ENCODE measurements at places on chromosomes 1 and 21.

GRCh38 chr1:235012436-235013210 lies 116.0 kb downstream of the TOMM20 start:
- no peak for DNase-seq

DNA sequence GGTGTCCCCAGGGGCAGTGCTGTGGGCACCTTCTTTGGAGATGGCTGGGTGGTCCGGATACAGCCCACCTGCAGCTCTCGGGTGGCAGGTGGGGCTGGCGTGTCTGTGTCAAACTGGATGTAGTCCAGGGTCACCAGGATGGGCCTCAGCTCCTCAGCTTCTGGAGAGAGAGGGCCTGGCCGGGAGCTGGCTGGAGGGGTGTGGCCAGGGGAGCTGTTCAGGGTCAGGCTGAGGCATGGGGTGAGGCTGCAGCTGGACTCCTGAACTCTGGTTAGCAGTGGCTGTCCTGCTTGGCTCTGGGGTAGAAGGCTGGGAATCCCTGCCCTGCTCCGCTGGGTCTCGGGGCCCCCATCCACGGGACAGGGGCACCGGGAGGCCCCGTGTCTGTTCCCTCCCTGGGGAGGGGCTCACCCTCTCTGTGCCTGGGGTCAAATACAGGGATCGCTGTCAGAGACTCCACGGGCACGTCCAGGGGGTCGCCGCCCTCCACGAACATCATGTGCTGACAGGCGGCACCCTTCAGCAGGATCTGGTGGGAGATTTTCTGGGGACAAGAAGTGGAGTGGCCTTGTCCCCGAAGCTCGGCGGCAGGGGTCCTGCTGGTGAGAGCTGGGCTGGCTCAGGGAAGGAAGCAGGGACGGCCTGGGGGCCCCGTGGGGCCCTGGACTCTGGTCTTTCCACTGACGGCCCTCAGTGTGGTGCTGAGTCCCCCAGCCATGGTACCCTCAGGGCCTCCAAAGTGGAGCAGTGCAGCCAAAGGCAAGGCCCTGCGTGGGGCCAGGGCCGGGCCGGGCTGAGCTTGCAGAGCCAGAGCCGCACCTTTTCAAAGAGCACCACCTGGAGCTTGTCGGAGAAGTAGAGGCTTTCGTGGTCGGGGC lies 4.1 kb upstream of the TMEM52 start:
- no peak for DNase-seq

DNA sequence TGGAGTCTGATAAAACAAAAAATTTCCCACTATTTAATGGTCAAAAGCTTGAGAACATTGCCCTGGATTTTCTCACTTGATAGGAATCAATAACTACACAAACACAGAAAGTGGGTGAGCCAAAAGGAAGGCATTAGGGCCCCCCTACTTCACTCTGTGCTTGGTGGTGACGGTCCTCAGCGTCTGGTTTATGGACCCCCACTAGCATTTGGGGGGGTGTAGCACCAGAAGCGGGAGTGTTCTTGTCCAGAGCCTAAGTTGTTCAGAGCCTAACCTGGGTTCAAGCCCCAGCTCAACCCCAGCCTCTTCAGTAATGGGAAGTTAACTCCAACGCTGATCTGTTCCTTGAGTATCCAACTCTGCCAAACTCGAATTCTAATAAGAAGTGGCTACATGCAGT lies 33.1 kb downstream of the STPG1 start:
- no peak for DNase-seq

DNA sequence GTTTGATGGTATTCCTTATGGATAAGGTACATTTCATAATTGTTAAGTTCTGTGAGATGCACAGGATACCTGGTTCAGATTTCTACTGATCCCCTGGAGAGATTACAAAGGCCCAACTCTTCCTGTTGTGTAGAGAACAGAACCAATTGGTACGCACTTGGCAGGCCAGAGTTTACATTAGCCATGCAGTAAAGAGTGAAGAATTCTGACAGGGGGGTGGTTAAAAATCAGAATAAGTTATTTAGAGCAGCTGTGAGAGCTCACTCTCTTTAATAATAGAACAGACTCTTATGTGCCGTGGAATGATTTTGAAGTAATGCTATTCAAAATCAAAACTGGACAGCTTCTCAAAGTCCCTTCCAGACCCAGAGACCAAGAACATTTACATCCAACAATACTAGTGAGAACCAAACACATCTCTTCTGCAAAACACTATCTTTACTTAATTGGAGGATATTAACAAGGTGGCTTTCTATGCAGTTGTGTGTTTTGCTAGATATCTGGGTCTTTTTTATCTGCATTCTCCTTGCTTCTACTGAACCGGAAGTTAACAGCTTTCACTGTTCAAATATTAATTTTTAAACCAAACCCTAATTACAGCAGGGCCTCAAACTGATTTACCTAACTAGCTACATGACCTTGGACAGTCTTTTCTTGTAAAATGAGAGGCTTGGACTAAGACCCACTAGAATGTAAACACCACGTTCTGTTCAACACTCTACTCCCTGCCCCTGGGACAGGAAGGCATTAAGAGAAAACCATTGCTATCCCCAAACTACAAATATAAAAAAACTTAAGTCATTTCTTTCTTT lies 4.0 kb downstream of the USP24 start:
- no peak for DNase-seq

DNA sequence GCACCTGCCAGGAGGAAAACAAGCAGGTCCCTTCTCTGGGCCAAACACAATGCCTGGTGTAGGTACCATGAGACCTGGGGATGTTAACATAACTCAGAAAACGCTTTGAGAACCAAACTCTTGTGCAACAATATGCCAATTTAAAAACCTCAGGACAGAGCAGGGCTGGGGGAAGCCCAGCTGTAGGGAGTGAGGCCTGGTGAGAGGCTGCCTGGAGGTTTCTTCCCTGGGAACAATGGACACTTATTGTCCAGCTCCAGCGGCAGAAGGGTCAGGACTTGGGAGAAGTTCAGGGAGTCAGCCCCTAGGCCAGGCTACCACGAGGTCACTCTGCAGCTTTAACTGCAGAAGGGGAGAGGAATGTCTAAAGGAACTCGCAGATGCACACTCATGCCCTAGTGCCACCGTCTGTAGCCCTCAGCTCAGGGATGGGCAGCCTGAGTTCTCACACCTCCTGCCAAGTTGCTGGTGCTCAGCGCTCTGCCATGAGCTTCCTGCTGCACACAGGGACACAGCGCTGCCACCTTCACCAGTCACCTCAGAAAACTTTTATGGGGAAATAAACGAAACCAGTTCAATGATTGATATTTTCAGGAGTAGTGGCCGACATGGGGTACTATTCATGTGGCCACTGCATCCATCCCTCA lies 8.5 kb downstream of the GPR157 start:
- DNase-seq, result no peak

DNA sequence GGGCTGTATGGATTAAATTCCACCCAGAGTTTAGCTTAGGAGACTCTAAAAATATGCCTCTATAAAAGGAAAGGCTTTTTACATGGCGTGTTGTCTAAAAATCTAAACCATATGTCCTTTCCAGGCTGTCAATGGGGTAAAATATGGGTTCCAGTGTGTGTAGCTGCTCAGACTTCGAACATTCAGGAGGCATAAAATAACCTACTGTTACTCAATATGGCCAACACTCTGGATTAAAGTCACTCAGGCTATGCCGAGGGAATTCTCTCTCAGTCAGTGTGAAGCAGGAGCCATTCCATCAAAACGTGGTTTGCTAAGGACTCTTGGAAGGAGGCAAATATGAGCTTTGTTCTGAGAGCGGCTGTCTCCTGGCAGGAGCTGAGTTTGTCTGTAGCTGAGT lies 135.3 kb downstream of the RUNX1 start:
- DNase-seq, result no peak

DNA sequence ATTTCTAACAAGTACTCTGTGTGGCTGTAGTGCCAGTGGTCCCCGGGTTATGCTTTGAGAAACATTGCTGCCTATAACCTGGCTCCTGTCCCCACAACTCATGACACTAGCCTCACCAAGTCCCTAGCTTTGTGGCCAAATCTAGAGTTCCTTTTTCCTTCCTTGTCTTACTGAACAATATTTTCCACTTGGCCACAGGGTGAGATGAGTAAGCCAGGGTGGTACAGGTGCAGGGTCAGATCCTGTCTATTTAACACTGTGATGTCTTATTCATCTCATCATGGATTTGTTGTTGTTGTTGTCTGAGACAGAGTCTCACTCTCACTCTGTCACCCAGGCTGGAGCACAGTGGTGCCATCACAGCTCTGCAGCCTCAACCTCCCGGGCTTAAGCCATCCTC lies 18.6 kb downstream of the ARMH1 start:
- DNase-seq, result no peak

- DNase-seq, result no peak
These were observed 17.7 kb downstream of the TUT4 start for GRCh38 chr1:52534928-52535764.

- DNase-seq, result no peak
These were observed 91.8 kb upstream of the GJB5 start for GRCh38 chr1:34663031-34663430.

DNA sequence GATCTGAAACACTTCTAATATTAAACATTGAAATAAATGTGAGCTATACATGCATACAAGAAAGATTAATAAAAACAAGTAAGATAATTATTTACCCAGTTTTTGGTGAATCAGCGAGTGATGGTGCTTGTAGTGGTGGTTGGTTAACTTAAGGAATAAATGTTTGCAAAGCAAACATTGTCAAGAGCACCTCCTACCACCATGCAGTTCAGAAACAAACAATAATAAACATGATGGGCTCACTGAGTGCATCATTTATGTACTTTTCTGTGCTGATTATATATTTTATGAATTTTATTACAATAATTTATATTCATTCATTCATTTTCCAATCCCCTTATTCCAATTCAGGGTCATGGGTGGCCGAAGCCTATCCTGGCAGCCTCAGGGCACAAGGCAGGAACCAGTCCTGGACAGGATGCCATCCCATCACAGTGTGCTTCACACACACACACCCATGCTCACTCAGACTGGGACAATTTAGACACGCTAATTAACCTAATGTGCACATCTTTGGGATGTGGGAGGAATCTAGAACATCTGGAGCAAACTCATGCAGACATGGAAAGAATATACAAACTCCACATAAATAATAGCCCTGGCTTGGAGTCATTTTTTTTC lies 57.8 kb downstream of the ZMYM4 start:
- no peak for DNase-seq

All from stimulated activated CD8-positive, alpha-beta memory T cell treated with anti-CD3 and anti-CD28 coated beads, Interleukin-4, amount 100 ng/mL, for 4 hours (primary cell).